ENCODE measurements at places on chromosomes 1 and 21.
A peak's percentile ranks its signal among the peaks of the same experiment; 100 is the strongest.

DNA sequence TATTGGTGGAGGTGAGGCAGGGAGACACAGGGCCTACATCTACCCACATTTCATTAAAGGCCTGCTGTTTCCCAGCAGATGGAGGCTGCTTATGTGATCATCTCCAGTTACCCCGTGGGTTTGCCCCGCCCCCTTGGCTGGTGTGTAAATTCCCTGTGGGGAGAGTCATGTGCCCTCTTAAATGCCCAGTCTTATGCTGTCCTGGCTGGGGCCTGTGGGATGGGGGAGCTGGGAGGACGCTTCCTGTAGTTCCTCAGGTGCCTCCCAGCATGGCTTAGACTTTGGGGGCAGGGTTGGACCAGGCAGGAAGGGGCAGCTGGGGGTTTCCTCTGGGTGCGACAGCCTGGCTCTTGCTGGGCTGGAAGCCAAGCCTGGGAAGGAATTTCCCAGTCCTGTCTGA is 15.5 kb upstream of the CITED4 start:
- no peak for DNase-seq

DNA sequence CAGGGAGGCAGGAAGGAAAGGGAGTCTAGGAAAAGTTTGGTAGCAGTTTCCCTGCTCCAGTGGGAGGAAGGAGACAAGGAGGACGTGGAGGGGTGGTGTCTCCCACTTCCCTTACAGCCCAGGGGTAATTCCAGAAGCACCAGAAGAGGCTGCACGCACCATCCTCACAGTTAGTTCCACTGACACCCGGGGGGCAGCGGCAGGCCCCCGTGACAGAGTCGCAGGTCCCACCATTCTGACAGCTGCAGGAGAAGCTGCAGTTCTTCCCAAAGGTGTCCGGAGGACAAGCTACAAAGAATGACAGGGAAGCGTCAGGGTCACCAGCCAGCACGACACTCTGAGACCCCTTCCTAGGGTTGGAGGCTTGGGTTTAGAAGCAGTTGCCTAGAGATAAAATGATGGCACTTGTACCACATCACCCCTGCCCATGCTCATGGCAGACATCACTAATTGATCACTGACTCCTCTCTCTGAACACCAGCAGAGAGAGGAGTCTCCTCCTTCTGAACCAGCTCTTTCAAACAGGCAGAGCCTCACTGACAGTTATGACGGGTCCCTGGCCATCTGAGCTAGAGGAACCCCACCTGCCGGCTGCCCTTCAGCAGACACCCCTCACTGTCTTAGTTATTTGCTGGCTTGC is 53.3 kb downstream of the ARHGEF16 start:
- no peak for DNase-seq

- no peak for DNase-seq
These were observed 928 bp downstream of the TLCD4 start for GRCh38 chr1:95118067-95118499.

DNA sequence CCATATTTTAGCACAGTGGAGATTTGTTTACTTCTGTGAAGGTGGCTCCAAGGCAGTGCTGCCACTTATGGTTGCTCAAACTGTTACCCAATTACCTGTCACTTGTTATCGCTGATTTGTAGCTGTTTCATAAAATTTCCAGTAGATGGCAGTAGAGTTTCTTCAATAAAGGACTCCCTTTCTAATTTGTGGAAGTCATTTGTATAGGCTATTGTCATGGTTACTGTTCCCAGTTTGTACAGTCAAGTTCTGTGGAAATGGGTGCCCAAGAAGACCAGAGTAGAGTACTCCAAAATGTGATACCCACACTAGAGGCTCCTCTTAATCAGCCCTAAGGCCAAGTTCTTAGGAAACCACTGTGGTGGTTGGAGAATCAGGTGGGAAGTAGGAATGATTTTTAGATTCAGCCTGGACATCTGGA is 186.1 kb downstream of the CLEC20A start:
- no peak for DNase-seq

GRCh38 chr1:24805534-24806301 is 60.5 kb downstream of the CLIC4 start:
- DNase-seq = no peak

- no peak for DNase-seq
These were observed 85.3 kb downstream of the LEPR start for GRCh38 chr1:65505547-65506300.

DNA sequence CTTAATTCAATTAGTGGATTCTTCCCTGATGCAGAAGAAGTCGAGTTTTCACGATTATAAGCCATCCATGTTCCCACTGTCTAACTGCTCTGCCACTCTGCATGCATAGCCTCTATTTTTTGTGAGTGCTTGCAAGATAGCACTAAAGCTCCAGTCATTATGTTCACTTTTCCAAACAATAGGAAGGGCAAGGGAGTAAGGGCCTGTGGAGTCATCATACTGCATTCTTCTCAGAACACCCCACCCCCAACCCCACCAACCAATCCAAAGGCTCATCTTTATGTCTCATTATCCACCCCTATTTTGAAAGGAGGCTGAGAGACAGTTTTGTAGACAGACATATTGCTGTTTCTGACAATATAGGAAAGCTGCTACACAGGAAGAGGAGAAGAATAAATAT is 471.7 kb upstream of the ADGRL2 start:
- DNase-seq = no peak

DNA sequence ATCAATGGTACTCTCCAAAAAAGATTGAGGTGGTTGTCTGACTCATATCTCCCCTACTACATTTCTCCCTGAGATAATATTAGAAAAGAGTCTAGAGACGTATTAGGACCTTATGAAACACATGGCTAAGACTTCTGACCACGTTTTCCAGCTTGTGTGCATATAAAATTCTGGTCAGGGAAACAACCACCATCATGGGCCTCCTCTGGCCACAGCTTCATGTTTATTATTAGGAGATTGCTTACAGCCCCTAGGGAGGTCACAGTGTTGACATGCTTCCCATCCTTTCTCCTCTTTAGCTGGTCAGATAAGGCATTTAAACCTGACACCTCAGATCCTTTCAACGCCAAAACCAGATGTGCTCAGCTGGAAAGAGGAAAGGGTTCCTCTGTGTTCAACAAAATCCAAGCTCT is 620.2 kb downstream of the PLPP3 start:
- no peak for DNase-seq

DNA sequence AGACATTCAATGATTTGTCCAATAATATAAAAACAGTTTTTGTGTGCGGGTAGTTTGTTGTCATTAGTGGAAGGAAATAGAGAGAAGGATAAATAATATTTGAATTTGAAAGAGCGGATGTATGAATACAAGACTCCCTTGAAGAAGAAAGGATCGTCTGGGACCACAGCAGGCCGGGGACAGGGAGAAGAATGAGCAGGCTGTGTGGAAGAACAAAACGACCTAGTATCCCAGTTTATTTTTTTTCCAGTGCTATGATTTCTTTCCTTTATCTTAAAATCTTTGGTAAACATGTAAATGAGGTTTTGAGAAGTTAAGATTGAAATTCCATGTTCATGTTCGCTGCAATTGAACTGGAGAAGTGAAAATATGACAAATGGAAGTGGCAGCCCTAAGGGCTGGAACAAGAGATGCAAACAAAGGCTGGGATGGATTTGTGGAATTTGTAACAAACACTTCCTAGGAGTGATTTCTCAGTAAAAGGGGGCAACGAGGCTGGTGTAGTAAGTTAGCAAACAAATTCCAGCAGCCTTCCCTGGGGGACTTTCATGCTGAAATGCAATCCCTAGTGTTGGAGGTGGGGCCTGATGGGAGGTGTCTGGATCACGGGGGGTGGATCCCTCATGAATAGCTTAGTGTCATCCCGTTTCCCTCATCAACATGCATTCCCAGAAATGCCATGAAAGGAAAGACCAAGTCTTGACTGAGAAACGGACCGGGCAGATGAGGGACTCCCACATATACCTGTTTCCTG is 10.2 kb upstream of the IFI16 start:
- DNase-seq = no peak

GRCh38 chr1:85407746-85408377 is 57.1 kb downstream of the DDAH1 start:
- no peak for DNase-seq

DNA sequence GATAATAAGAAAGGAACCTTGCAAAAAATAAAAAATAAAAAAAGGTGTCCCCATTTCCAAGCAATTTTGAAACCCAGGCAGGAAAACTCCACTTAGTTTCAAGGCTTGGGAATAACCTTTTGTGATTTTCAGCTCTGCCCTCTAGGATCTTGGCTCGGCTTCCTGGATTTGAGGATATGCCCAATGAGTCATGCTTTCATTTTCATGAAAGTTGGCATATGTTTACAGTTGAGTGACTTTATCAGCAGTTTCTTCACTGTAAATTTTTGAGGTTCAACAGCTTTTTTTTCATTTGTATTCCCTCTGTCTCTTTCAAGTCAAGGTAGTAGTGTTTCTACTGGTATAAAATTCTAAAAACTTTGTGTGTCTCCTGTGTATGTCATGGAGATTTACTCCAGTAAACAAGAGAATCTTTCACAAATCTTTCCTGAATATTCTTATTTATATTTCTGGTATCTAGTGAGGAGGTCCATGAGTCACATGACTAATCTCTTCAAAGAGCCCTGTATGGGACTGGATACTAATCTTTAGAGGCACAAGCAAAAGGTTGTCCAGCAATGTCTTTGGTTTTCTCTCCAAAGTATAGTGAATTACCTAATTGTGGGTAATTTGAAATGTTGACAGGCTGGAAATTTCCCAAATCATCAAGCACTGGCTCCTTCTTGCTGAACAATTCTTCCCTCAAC is 335.3 kb downstream of the BRINP2 start:
- no peak for DNase-seq

DNA sequence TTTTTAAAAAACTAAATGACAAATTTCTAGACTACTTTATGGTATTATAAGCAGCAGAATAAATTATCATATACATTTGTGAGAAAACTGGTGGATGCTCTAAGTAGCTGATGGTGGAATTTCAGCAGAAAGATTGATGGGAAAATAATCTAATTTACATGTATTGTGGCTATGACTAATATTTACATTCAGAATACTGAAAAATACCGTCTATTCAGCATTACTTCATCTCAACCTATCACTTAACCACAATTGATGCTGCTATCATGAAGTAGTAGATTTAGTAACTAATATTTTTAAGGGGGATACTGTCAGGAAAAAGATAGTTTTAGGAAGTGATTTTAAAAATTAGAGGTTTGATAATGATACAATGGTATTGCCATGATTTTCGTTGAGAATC is 137.9 kb downstream of the IFI44 start:
- DNase-seq = no peak

DNA sequence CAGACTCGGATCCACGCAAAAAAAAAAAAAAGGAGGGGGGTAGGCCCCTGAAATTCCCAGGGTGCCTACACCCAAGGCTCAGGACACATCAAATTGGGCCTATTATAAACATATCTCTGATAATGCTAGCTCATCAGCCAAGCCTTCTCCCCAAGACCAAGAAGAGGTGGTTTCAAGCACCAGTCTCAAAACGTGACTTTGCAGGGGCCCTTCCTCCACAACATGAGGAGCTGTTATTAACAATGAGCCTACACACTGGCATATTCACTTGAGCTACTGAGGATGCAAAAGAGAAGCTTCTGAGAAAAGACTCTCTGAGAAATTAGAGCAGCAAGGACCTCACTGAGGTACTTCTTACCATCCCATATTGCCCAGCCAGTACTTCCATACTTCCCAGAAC is 32.7 kb downstream of the ERI3 start:
- DNase-seq = no peak

DNA sequence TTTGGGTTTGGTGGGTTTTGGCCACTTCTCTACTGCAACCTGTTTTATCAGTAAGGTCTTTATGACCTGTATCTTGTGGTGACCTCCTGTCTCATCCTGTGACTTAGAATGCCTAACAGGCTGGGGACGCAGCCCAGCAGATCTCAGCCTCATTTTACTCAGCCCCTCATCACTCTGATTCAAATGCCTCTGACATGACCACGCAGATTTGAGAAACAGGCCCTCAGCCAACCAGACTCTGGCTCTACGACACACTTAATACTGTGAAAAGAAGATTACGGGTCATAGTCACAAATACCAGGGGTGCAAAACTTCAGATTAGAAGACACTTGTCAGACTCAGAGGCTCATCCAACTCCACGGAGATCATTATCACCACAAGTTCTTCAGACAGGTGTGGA is 28.3 kb upstream of the KIF26B start:
- no peak for DNase-seq

- peak; percentile 22 for DNase-seq
These were observed 40.2 kb downstream of the NID1 start for GRCh38 chr1:236024641-236025040.

DNA sequence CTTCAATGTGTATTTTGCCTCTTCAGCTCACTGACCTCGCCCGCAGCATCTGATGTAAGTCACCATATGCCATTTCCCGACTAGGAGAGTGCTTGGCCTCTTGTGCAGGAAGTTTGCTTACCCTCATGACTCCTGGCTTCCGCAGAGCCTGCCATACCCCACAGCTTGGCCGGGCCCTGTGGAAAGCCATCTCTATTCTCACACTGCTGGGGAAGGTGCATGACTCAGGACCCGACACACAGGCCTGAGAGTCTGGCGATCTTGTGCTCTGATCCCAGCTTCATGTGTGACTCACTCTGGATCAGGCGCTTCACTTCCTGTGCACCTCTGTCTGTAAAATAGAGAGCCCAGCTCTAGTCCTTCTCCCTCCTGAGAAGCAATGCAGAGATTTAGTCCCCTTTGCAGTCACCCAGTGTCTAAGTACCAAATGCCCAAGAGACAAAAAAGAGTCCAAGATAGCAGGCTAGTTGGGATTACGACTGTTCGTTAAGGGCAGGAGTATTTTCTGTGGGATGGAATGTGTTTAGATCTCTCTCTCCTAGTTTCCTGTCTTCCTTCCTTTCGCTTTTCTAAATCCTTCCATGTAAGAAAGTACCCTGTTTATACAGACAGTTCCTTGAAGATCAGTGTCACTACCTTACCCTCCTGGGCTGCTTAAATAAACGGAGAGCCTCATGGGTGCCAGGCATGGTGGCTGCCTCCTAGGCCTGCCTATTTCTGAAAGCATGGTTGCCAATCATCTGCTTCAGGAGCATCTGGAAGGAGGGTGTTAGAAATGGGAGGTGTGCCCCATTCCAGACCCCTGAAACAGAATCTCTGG is 62.8 kb upstream of the KIF26B start:
- DNase-seq = no peak

DNA sequence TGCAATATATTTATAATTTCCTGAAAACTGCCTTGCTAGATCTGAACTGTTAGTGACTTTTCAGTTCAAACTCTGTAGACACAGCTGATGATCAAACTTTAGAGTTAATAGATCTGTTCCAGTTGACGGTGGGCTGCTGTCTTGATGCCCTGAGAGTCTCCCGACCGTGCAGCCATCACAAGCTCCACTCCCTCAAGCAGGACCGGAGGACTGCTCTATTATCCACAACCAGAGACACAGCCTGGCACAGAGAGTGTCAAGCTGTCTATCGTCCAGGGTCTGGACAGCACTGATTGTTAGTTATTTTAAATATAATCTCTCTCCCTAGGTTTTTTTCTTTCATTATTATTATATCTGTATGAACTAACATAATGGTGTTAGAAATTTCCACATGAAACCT is 8.0 kb downstream of the CHODL start:
- DNase-seq = no peak

DNA sequence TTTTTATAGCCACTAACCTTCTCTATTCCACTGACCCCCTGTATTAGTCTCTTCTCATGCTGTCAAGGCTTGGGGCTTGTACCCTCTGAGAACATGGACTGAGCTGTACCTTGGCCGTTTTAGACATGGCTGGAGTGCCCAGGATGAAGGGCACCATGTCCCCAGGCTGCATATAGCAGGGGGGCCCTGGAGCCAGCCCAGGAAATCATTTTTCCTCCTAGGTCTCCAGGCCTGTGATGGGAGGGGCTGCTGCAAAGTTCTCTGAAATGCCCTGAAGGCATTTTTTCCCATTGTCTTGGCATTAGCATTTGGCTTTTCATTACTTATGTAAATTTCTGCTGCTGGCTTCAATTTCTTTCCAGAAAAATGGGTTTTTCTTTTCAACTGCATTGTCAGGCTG is 119.5 kb downstream of the NTMT2 start:
- DNase-seq = no peak

Data from activated CD8-positive, alpha-beta memory T cell treated with anti-CD3 and anti-CD28 coated beads, Interleukin-2, amount 10 ng/mL, durations not matched to agents 7 days and 5 days (primary cell).